SJSA1 (cell line): ENCODE measurements at places on chromosomes 7 and 10.
A peak's percentile ranks its signal among the peaks of the same experiment; 100 is the strongest.

DNA sequence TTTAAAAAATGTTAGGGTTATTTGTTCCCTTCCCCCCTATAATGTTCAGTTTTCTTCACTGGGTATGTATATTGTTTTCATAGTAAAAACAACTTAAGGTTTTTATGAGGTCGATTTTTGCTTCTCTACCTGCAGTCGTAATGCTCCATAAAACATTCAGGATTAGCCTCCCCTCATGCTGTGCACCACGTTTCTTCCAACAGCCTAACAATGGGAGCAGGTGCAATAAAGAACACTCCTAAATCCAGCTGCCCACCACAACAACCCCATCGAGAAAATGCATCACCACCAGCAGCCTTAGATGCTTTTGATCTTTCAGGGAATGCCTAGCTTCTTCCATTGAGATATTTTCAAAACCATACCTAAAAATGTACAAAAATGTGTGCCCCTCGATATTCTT, 111.1 kb downstream of the ADAM12 start:
- DNase-seq: no peak

DNA sequence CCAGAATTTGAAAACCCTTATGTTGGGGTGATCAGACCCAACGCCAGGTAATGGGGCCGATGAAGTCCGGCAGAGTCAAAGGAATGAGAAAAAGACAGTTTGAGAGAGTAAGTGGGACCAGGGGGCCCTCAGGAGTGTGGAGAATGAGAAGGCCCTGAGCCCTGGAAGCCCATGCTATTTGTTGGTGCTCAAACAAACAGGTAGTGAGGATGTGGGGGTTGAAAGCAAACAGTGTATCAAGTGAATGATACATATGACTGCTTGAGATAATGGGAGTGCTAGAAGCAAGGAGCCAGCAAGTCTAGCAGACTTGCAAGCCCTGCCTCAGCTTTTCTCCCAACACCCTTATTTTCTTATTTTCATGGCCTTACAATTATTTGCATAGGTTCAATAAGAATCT, 11.2 kb upstream of the SEPTIN14 start:
- no peak for DNase-seq

DNA sequence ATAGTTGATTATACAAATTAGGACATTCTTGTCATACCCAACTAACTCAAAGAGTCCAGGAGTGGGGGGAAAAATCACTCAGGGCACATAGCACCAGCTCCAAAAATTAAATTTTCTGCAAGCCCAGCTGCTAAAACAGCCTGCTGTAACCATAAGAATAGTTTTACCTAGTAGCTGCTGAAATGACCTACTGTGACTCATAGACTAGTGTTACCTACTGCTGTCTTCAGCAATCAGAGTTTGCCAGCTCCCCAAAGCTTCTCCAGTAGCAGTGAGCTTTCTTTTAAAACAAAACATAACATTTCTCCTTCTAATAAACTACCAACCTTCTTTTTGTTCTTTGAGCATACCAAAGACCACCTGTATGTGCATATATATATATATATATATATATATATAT, 4.2 kb upstream of the ARHGAP12 start:
- DNase-seq: no peak

GRCh38 chr7:31073326-31074119, 21.4 kb downstream of the ADCYAP1R1 start:
- DNase-seq: no peak

DNA sequence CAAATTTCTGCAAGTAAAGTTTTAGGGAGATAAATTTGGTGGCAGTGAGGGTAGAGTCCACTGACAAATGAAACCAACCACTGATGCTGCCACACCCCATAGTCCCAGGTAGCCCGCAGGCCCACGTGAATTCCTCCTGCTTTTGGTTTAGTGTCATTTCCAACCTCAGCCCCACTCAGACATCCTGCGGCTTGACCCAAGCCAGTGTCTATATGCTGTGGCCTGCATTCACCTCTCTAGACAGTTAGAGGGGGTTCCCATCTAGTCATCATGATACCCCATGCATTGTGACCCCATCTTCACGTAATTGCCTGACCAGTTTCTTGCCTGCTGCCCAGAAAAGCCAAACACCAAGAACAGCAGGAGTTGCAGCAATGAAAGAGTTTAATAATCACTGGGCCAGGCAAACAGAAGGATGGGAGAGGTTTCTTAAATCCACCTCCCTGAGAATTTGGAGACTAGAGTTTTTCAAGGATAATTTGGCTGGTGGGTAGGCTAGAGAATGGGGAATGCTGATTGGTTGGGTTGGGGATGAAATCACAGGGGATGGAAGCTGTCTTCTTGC, 332.0 kb upstream of the GALNT17 start:
- DNase-seq: no peak

DNA sequence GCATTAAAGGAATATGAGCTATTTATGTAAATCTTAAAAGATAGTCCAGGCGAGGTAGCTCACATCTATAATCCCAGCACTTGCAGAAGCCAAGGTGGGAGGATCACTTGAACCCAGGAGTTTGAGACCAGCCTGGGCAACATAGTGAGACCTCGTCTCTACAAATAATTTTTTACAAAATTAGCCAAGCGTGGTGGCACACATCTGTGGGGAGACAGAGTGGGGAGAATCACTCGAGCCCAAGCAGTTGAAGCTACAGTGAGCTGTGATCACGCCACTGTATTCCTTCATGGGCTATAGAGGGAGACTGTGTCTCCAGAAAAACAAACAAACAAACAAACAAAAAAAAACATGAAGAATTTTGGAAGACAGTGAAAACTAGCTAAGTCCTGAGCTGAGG, 28.4 kb downstream of the HERC4 start:
- no peak for DNase-seq

- no peak for DNase-seq
These were observed 193.8 kb downstream of the SNX10 start for GRCh38 chr7:26485367-26485934.

GRCh38 chr10:111473361-111473760, 396.5 kb downstream of the ADRA2A start:
- DNase-seq: no peak

DNA sequence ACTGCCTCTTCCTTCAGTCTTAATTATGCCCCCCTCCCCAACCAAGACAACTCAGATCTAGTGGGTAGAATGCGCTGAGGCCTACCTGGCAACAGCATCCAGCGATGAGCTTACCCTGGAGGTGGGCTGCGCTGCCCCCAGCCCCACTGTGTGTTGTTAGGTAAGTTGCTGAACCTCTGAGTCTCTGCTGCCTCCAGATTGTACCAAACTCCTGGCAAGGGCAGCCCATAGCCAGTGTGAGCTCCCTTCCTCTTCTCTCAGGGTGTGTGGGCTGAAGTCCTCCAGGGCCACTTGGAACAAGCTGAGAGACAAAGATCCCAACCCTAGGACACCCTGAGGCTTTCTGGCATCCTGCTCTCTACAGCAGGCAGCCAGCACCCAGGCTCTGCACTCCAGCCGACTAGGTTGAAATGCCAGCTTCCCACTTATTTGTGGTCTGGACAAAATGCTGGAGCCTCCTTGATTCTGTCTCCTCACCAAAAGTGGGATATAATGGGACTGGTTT, 135.3 kb downstream of the ARHGAP22 start:
- no peak for DNase-seq

DNA sequence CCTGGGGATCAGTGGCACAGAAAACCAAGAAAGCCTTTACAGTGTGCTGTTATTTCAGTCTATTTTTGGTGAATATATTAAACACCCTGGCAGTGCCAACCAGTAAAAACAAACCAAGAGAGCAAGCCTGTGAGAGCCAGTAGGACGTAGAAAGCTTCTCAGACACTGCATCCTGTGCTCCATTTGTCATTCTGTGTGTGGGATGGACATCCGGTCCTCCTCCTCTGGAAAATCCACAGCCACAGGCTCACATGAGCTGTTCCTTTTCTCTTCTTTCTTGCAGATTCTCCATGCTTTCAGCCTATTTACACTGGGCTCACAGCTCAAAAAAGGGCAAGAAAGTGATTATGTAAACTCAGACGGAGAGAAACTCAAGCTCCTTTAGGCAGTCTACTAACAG, 119.7 kb upstream of the YAE1 start:
- no peak for DNase-seq

GRCh38 chr10:78948621-78949030, 120.1 kb upstream of the ZMIZ1 start:
- DNase-seq: no peak

- no peak for DNase-seq
These were observed 109.4 kb upstream of the ZMIZ1 start for GRCh38 chr10:78959217-78959923.

- no peak for DNase-seq
These were observed 743.2 kb downstream of the AUTS2 start for GRCh38 chr7:70341446-70341845.

GRCh38 chr10:132469197-132469884, 68.2 kb upstream of the INPP5A start:
- no peak for DNase-seq

DNA sequence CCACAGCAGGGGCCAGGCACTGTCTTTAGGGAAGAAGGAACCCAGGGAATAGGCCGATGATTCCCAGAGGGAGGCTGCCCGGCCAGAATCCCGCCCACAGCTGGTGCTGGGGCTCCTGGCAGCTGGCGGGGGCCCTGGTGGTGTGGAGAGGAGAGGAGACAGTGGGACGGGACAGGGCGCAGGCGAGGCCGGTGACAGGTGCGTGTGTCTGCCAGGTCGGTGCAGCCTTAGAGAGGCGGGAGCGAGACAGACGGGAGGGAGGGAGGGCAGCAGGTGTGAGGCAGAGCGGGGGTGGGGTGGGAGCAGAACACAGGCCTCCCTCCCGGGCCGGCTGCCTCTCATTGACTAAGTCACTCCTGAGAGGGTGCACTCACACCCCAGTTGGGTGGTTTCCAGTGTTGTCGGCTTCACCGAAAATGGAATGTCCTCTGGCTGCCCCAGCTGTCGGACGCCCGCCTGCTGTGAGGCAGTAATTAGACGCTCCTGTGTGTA, 55.2 kb downstream of the ELFN1 start:
- no peak for DNase-seq

GRCh38 chr7:83060218-83060617, 102.5 kb downstream of the PCLO start:
- no peak for DNase-seq

DNA sequence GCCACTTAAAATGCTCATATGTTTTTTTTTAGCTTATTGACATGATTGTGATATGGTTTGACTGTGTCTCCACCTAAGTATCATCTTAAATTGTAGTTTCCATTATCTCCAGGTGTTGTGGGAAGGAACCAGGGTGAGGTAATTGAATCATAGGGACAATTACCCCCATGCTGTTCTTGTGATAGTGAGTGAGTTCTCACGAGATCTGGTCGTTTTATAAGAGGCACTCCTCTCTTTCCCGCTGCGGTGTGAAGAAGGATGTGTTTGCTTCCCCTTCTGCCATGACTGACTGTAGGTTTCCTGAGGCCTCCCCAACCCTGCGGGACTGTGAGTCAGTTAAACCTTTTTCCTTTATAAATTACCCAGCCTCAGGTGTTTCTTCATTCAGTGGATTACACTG, 80.5 kb upstream of the ETV1 start:
- no peak for DNase-seq

DNA sequence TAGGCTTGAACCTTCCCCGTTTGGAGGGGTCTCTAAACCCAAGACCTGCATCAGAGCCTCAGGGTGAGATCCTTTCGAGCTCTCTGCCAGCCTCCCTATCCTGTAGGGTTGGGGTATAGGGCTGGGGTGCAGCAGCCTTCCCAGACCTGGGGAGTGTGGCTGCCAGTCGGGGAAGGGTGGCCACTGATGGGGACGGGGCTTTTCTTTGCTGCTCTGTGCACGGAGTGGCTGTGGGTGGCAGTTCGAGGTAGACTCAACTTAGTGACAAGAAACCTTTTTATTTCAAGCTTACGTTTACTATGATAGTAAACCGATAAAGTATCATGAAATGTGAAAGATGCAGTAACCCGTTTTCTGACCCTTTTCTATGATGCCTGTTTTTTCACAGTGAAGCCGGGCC, 13.0 kb downstream of the ZNF316 start:
- no peak for DNase-seq

DNA sequence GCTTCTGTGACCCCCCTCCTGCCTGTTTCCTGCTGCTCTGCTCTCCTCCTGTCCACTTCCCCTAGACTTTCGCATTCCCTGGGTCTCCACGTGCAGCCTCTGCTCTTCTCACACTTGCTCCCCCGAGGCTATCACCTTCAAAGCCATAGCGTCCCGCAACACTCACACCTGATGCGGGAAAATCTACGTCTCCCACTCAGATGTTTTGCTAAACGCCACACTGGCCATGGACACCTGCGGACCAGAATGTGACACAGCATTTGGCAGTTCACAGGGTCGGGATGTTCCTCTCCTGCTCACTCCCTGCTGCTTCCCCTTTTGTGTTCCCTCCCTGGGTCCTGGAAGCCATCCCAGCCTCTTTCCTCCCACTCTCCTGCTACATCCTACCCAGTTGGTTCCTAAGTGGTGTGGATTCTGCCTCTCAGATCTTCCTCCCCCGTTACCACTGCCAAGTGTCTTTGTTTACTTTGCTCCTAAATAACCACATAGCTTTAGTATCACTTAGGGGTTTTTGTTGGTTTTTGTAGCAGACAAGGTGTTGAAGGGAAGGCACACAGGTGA, 33.7 kb upstream of the RBM33 start:
- no peak for DNase-seq

DNA sequence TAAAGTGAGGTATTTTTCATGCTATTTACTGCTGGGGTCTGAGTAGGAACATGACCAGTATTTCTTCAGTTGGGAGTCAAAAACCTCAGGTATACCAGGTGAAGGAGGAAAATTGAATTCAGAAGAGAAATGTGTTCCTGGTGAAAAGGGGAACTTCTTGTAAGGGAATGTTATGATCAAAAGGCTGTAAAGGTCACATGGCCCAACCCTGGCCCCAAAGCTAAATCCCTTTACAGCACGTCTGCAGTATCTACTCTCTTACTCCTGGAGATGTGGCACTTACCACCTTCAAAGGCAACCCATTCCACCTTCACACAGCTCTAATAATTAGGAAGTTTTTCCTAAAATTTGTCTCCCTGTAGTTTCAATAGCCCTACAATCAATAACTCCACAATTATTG, 15.2 kb downstream of the PIK3AP1 start:
- no peak for DNase-seq

GRCh38 chr7:98852826-98853225, 17.0 kb downstream of the TMEM130 start:
- peak; percentile 57 for DNase-seq

- no peak for DNase-seq
These were observed 76.1 kb upstream of the ANK3 start for GRCh38 chr10:60465801-60466200.

DNA sequence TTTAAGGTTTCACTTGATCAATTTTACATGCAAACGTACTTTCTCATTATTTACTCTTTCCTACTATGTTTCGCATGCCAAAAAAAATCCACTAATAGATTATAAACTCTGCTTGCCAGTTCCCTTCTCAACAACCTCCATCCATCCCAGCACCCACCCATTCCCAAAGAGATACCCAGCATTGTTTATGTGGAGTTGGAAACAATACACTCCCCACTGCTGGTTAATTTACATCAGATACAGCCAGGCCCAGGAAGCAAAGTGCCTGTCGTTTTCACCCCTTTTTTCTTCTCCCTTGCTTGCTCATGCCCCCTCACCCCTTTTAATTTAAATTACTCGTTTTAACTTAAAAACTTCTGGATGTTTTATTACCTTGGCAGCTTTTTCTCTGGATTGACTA, 59.9 kb downstream of the HIBADH start:
- no peak for DNase-seq
